ENCODE measurements at places on chromosomes 3 and 15.

DNA sequence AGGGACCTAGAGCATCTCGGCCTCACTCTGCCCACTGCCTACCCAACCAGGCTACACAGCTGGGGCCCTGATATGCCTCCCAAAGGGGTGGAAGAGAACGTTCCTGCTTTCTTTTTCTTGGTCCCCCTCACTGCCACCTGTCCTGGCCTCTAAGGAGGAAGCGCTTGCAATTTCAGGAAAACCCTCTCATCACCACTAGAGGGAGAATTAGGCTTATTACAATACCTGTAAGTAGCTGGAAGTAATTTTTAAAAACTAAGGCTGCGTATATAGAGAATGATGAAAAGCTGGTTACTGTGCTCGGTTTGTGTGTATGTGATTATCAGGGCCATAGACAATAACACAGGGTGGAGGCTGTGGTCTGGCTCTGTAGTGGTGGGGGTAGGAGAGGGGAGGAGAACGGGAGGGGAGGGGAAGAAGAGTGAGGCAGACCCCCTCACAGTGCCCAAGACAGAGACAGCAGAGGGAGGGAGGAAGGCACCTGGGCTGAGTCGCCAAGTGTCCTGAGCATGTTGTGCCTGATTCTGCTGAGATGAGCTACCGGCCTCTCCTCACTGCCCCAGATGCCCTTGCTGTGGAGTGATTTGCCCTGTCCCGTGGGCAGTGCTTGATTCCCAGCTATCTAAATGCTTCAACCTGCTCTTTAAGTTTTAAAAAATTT, 3.3 kb downstream of the GABRG3 start:
- no peak for DNase-seq

DNA sequence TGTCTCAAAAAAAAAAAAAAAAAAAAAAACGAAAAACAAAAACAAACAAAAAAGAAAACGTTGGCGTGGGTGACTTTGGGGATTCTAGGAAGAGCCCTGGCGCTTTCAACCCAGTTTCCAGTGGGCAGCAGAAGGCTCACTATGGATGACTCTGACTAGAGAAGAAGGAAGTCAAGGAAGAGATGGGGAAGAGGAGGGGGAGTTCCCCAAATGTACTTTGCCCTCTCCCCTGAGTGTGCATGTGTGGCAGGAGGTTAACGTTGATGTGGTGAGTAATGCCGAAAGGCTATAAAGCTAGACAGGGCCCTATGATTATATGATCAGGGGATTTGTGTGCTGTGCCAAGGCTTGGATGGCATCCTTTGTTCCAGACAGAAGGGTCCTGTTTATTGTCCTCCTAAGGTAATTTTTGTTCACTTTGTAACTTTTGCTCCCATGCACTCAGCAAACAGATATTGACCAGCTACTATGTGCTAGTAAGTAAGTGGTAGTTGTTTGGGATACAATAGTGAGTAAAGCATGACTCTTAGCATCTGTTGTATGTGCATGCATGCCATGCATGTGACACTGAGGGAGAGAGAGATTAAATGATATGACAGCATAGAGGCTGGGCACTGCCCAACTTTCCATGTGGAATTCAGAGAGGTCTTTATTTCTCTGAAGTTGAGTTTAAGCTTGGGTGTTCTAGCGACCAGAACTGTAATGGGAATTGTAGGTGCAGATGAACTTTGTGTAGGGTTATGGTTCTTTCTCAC, 750 bp upstream of the HHLA2 start:
- no peak for DNase-seq

GRCh38 chr3:151276038-151276686, 2.2 kb downstream of the P2RY14 start:
- no peak for DNase-seq

GRCh38 chr15:29938361-29939335, 116.4 kb upstream of the TJP1 start:
- no peak for DNase-seq

GRCh38 chr15:72890043-72890442, 106.5 kb upstream of the ADPGK start:
- no peak for DNase-seq

GRCh38 chr3:47782446-47783308, 984 bp upstream of the SMARCC1 start:
- no peak for DNase-seq

GRCh38 chr3:174441588-174442301, 417.4 kb upstream of the NAALADL2 start:
- no peak for DNase-seq

- no peak for DNase-seq
Observed at GRCh38 chr3:76383781-76384180, 598.4 kb upstream of the ZNF717 start.

GRCh38 chr15:56244811-56245576, 1.3 kb upstream of the RFX7 start:
- peak; percentile 6 for DNase-seq

- no peak for DNase-seq
Observed at GRCh38 chr3:13578251-13578650, 29.3 kb downstream of the FBLN2 start.

DNA sequence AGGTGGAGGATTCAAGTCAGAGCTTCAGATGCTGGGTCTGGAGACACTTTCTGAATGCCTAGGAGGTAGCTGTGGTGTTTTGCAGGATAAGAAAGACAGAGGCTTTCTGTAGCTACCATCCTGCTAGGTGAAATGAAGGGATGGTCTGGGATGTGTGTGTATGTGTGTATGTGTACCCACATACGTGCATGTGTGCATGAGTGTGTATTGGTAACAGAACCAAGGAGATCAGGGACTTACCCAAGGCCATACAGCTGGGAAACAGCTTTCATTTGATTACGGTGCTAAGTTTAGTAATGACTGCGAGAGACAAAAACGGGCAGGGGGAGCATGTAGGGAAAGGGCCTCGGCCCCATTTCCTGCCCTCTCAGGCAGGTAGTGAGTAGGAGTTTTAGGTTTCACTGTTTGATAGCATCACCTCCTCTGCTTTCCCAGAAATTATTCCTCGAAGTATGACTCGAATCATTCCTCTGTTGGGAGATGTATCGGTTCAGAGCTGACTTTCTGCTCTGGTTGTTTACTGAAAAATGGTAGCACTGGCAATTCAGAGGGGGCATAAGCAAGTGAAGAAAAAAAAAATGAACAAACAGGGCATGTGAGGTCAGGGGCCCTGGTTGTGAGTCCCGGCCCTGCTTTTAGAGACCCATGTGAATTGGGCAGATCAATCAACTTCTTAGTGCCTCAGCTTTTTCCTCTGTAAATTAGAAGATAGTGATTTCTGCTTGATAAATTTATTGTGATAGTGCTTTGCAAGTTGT, 130.7 kb downstream of the LPP start:
- DNase-seq, result no peak

DNA sequence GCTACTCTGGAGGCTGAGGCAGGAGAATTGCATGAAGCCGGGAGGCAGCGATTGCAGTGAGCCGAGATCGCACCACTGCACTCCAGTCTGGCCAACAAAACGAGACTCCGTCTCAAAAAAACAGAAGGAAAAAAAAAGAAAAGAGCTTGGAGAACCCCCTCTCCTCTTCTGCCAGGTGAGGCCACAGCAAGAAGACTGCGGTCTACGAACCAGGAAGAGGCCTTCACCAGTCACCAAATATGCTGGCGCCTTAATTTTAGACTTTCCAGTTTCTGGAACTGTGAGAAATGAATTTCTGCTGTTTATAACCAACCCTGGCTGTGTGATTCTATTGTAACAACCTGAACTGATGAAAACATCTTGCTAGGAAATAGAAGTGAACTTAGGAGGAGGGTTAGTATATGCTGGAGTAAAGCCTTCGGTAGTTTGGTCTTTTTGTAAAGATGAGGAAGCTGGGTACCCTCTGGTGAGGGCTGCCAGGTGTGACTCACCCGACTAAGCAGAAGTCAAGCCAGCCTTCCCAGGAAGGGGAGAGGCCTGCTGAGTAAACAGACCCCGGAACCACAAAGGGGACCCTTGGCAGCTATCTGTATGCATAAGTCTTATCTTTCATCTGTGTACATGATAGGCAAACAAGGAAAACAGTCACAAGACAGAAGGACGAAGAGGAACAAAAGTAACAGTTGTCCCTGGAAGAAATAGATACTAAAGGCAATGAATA, 78.7 kb downstream of the KLF13 start:
- no peak for DNase-seq

DNA sequence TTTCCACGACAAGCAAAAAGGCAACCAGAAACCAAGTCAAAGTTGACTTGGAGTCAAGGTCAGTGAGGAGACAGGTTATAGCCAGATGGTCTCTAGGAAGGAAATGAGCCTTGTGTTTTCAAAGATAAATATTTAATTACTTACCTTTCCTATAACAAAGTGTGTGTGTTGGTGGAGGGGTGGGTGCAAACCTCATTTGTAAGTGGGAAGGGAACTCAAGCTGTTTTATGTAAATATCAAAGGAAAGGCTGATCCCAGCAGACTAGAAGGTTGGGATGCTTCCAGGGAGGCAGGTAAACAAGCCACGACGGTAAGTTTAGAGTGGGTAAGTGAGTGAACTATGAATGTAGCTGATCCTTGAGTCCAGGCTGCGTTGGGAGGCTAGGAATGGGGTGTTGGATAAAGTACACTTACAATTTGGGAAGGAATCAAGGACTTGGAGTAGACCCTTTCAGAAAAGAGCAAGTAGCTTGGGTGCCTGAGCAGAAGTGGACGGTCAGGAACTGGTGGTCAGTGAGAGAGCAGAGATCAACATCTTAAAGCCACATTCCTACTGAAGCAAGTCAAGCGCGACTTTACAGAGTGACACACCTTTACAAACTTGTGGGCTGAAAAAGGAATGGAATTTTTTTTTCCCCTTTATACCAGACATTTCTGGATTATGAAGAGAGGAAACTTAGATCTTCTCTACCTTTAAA, 82.0 kb upstream of the TBL1XR1 start:
- DNase-seq, result no peak

DNA sequence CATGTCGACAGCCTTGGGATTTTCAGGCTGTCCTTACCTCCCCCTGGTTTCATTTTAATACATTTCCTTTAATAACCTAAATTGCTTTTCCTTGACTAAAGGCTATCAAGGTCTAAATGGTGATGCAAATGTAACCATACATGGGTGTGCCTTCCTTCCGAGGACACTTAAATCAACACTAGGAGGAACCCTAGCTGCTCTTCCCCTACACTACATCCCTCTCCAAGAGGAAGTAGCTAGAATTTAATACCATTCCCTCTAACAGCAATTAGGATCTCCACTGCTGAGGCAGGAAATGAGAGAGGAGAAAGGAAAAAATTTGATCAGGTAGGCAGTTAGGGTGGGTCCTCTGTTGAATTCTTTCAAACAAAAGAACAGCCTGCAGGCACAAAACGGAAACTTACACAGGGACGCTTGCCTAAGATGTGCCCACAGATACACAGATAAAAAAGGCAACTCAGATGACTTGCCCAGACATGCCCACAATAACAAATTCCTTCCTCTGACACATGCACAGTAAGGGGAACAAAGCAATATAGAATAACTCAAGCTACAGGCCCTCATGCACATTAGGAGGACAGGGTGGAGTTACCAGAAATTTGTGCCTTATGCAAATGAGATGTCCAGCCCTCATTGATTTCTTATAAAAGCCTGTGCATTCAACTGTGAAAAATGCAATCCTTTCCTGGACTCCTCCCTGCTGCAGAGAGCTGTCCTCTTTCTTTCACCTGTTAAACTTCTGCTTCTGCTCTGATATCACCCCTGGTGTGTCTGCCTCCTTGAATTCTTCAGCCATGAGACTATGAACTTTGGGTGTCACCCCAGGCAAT, 1024.4 kb upstream of the CADM2 start:
- DNase-seq, result no peak

GRCh38 chr3:64728994-64729393, 41.2 kb upstream of the ADAMTS9 start:
- no peak for DNase-seq

GRCh38 chr15:27990521-27991515, 108.3 kb downstream of the OCA2 start:
- no peak for DNase-seq
